Hematopoietic multipotent progenitor cell treated with erythropoietin and hydrocortisone succinate and interleukin-3 and kit ligand, for 8 days (in vitro differentiated cells): ENCODE measurements at places on chromosomes 7 and 10.

DNA sequence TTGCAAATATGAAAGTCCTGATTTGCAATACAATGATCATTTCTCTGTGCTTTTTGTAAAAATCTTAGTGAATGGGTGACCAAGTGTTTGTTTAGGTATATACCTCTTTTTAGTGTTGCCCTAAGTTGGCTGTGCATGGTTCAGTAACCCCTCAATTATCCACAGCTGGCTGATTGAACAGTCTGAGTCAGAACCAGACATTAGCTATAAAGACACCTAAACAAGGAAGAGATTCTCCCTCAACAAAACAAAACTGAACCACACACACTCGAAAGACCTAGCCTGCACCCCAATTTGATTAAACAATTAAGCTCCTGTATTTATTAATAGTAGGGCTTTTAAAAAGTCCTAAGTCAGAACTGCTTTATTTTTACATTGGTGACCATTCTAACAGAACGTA lies 2.8 kb downstream of the RSBN1L start:
- DNase-seq: no peak

DNA sequence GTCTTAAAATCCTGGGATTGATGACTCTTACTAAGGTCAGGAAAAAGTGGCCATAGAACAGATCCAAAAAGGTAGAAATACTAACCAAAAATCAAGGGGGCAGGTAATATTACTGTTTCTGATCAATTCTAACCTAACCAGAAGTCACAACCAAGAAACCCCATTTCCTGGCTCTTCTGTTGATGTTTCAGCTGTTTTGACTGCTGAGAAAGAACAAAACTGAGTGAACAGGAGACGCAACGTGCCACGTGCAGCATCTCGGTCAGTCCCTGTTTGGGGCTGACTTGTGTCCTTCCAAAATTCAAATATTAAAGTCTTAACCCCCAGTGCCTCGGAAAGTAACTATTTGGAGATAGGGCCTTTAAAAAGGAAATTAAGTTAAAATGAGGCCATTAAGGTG lies 56.8 kb downstream of the JAZF1 start:
- no peak for DNase-seq

- no peak for DNase-seq
These were observed 58.7 kb upstream of the PRPS1L1 start for GRCh38 chr7:18086165-18087025.

GRCh38 chr10:30422981-30423654 lies 10.9 kb upstream of the MAP3K8 start:
- no peak for DNase-seq
